ENCODE measurements at places on chromosomes 12 and 14.

GRCh38 chr12:47111392-47111778 is 31.6 kb upstream of the AMIGO2 start:
- DNase-seq = no peak

DNA sequence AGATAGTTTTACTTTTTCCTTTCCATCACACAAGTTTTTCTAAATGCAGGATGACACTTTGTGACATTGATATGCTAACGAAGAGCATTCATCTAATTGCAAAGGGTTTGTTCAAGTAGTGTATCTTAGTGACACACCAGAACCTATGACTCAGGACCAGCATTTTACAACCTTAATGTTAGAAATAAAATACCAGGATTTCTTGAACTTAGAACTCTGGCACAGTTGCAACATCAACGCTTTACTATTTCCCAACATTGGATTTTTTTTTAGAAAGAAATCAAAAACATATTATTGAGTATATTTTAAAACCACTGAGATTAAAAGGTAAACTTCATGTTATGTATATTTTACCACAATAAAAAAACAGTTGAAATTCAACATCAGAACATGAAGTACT is 17.9 kb upstream of the PLEKHG6 start:
- DNase-seq = no peak

- no peak for DNase-seq
Measured at GRCh38 chr12:65051218-65051617, 69.9 kb downstream of the WIF1 start.

- DNase-seq = no peak
Measured at GRCh38 chr12:49917788-49918173, 14.1 kb upstream of the FAIM2 start.

GRCh38 chr14:24913021-24913420 is 136.9 kb downstream of the STXBP6 start:
- DNase-seq = no peak

Data from Daoy (cell line).